ENCODE measurements at places on chromosomes 11 and 22. TPM values are rescaled to one million over a fixed set of nuclear protein-coding genes. Genes with fewer than 3 reads are reported as not detected.

DNA sequence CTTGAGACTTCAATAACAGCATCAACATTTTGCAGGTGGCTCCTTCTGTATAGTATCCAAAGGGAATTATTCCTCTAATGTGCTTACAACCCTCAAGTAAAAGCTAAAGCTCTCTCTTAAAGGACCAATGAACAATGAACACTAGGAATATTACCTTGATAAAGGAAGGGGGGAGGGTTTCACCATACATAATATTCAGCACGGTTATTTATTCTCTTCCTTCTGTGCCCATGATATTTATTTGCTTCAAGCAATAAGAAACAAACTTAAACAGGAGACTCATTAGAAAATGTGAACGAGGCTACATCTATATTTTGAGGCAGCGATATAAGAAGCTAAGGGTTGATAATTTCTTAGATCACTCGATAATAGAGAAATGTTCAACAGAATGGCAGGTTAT lies 21.2 kb downstream of the BLID start:
- DNase-seq: no peak

The GSTT2B gene
- total RNA-seq: 4.3 TPM

- DNase-seq: no peak
Observed at GRCh38 chr11:82733444-82734119, at the start of gene FAM181B. Gene FAM181B, minus strand, starts transcription at chr11:82733864. Its CDS starts 135 bp downstream, at chr11:82733729.

DNA sequence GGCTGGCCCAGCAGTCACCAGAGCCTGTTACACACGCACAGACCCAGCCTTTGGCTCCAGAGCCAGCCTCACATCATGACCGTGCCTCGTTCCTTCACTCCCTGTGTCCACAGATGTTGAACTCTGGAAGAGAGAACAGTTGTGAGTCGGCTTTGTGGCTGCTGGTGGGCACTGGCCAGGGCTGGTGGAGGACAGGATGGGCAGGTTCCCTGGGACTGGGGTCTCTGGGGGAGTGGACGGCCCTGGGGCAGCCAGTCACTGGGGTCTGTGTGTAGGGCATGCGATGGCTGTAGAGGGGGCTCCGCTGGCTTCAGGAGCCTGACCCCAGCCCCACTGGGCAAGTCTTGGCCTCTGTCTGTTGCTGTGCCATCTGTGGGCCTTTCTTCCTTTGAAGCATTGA lies 1070.1 kb downstream of the BRD1 start:
- DNase-seq: no peak

The GLYAT gene
- total RNA-seq: 15.8 TPM

The MYEOV gene
- total RNA-seq: 2.8 TPM

DNA sequence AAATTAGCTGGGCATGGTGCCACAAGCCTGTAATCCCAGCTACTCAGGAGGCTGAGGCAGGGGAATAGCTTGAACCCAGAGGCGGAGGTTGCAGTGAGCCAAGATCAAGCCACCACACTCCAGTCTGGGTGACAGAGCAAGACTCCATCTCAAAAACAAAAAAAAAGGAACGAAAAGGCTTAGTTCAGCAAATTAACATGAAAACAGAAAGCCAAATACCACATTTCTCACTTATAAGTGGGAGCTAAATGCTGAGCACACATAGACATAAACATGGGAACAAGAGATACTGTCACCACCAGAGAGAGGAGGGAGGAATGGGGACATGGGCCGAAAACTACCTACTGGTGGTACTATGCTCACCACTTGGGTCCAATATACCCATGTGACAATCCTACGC lies 38.6 kb downstream of the SCGB1A1 start:
- no peak for DNase-seq

GRCh38 chr11:60762851-60763691 lies 6.4 kb downstream of the MS4A15 start:
- no peak for DNase-seq

- DNase-seq: no peak
Observed at GRCh38 chr11:118042796-118043195, 34.1 kb upstream of the TMPRSS4 start.

DNA sequence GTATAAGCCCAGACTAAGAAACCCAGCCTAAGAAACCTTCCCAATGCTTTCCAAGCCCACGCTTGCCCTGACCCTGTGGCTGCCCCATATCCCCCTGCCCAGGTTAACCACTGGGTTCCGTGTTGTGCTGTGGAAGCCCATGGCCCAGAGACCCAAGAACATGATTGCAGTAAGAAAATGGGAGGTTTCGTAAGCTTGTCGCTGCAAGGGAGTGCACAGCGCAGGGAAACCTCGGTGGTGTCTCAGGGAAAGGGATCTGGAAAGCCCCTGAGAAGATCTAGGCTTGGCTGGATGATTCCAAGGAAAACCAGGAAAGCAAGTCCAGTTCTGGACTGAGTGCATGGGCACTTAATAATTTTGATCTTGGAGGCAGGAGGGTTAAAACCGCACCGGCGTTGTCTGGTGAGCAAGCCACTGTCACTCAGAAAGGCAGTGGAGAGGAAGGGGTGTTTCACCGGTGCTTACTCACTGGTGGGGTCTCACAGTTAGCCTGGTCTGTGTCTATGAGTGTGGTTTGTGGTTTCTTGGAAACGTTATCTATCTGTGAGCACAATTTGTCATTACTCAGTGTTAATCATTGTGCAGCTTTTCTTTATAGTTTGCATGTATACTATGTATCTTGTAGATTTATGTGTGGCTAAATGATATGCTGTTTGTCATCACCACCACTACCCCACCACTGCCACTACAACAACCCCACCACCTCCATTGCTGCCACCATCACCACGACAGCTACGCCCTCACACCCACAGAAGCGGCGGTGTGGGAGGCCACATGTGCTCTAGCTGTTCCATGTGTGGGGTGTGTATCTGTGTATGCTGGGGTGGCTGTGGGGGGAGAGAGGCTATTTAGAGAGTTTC lies 53.3 kb upstream of the PRDM11 start:
- DNase-seq: no peak

The RAB38 gene
- 14.8 TPM for total RNA-seq

DNA sequence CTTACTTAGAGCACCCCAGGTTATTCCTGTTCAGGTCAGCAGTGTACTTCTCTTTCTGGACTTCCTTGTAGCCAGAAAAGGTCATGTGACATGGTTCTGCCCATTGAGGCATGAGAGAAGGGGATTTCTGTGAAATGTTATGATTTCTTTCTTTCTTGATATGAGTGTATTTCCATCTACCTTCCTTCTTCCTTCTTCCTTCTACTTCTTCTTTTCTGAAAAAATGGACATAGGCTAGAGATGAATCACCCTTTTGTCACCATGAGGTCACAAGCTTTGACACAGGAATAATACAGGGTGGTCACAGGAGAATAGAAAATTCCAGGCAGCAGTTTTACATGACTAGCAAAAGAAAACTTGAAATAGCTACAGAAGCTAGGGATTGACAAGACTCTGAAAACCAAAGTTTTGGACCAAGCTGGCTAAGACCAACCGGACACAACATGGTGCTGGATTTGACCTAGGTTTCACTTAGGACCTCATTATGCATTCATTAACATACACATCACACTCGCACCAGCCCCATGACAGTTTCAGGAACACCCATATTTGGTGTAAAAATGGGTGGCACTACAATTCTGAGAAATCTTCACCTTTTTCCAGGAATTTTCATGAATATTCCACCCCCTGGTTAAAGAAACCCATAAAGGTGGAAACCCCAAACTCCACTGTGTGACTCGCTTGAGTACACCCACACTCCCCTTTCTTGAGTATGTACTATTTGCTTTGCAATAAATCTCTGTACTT lies 21.2 kb upstream of the MAP6 start:
- no peak for DNase-seq

The TCN2 gene
- 69.8 TPM for total RNA-seq

- no peak for DNase-seq
Observed at GRCh38 chr22:27100789-27101188, 443.4 kb downstream of the MIAT start.

DNA sequence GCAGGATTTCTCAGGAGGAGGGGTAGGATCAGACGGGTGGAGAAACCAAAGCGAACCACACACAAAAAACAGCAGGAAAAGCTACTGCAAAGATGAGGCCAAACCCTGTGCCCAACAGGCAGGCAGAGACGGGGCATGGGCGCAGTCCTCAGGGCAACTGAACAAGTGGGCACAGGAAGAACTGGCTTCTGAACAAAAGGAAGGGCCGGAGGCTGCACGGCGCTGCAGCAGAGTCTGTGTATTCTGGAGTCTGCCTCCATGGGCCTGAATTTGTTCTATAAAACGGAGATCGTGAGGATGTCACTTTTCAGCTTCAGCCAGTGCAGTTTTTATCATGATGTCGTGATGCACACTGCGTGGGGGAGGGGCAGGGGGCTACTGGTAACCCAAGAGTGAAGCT lies 1026.0 kb downstream of the TBC1D22A start:
- no peak for DNase-seq

- no peak for DNase-seq
Observed at GRCh38 chr11:85756401-85757200, 54.3 kb downstream of the SYTL2 start.

DNA sequence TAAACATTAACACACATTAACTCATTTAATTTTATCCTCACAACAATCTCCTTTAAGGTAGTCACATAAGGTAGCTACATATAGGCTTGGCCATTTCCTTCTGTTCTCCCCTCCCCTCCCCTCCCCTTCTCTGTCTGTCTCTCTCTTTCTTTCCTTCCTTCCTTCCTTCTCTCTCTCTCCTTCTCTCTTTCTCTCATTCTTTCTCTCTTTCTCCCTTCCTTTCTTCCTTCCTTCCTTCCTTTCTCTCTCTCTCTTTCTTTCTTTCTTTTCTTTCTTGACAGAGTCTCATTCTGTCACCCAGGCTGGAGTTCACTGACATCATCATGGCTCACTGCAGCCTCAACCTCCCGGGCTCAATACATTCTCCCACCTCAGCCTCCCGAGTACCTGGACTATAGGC lies 22.3 kb upstream of the NUP160 start:
- no peak for DNase-seq

DNA sequence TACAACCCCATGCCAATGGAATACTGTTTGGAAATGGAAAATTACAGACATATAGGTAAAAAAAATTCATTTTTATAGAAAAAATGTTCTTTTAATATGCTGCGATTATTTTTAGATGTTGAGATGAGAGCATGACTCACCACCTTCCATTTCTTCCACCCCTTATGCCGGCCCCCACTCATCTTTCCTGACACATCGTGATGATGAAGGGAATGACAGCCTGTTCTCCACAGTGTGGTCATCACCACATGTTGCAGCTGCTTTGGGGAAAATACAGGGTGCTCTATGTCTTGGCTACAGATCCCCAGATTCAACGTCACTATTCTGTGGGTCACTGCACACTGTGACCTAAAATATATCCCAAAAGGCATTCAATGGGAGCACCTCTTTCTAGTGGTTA lies 916.2 kb downstream of the METTL15 start:
- no peak for DNase-seq

DNA sequence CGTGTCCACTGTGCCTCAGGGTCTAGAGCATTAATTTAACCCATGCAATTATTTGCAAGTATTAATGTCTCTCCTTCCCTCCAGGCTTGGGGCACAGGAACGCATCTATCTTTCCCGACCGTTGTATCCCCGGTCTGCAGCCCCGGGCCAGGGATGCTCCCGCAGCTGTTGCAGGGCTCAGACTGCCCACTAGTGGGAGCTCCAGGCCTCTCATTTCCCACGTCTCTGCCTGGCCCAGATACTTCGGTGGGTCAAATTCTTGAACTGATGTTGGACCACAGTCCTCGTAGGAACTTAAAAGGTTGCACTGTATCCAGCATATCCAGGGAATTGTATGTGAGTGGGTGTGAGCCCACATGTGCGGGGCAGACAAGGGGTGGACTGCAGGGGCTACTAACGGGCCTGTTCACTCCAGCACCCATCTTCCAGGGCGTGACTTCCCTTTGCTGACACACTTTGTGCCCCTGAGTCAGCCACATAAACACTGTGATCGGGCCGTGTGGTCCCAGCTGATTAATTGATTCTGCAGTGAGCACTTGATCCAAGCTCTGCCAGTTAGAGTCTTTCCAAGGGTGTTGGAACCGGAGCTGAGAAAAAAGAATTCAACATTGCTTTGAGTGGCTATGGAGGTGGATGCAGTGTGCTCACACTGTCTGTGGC lies 451.3 kb downstream of the TBC1D22A start:
- DNase-seq: no peak

DNA sequence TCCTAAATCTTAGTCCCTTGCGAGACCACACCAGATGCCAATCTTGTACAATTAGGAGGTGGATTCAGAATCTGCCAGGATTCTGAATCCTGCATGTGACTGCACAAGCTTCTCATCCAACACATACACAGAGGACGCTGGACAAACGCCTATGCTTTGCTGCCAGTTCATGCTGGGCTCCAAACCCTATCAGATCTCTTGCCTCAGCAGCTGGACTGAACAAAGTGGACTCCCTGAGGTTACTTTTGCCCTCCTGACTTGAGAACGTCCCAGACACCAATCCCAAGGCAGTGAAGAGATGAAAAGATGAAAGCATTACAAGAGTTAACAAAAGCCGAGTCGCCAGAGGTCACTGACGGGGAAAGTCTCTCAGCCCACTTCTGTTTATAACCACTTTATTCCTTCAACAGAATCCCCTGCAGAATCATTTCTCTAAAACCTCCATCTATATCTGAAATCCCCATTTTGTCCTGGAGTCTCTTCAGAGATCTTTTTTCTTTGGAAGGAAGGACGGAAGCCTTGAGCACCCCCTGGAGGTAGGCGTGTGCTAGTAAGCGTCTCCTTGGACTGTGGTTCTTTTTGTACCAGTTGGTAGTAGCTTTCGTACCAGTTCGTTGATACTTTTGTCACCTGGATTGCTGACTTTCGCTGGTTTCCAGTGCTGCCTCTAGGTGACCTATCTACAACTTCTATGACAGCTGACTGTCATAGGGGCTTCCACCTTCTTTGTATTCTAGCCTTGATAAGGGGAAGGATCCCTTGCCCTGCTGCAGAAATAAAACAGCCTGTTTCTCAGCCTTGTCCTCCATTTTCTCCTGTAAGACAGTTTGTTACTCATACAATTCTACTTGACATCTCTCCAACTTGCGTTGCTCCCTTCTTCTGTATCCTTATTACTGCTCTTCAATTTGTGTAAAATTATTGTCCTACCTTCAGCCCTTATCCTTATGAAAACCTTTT lies 26.1 kb upstream of the EED start:
- no peak for DNase-seq

GRCh38 chr22:38151126-38151500 lies 30.5 kb downstream of the PLA2G6 start:
- DNase-seq: no peak

- no peak for DNase-seq
Observed at GRCh38 chr22:36606114-36606513, 77.1 kb upstream of the EIF3D start.
